KG1 (cell line): ENCODE measurements at places on chromosomes 12 and 14.

DNA sequence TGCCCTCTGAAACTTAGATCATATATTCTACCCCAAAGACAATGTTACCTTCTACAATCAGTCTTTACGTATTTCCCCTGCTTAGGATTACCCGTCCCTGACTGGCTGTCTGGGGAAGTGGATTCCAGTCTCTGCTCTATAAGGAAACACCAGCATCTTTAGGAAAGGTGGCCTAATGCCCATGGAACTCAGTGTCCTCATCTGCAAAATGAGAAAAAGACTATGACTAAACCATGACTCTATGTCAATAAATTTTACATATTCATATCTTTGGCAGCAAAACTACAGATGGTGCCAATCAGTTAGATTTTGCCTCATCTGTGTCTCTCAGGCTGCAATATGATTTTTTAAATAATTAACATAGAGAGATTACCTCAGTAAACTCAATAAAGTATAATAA, 133.8 kb downstream of the ITPR2 start:
- no peak for DNase-seq

DNA sequence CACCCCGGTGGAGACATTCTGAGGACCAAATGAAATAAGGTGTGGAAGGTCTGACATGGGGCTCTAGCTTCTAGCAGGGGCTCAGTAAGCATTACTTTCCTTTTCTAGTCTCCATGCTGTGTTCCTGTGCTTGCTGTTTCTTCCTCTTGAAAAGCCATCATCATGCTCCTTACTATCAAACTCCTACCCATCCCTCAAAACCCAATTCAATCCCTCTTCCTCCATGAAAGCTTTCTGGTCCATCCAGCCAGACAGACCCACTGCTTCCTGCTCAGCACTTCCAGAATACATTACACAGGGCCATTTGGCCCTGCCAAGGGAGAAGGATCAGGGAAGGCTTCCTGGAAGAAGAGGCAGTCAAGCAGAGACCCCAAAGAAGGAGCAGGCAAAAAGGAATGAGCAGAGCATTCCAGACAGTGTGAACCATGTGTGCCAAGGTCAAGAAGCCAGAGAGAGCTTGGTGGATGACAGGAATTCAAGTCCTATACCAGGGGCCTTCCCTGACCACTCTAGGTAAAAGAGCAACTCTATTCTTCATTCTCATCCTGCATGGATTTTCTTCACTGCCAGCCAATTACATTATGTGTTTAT, 59.5 kb downstream of the NUAK1 start:
- no peak for DNase-seq

- no peak for DNase-seq
Observed at GRCh38 chr12:132514838-132515237, 24.9 kb downstream of the FBRSL1 start.

DNA sequence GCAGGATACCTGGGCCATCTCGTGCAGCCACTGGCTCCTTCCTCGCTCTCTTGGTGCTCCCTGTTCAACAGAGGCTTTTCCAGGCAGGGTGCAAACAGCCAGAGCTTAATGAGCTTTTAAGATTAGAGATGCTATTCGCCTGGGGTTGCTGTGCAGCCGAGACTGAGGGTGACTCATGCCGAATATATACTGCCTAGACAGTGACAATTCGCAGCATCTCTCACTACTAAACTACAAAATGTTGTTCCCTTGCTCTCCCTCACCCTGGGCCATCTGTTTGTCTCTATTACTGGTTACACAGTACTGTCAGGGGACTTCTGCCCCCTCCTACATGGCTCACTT, 26.0 kb upstream of the TESC start:
- DNase-seq = no peak

GRCh38 chr14:84857571-84857970, 672.4 kb upstream of the FLRT2 start:
- no peak for DNase-seq

DNA sequence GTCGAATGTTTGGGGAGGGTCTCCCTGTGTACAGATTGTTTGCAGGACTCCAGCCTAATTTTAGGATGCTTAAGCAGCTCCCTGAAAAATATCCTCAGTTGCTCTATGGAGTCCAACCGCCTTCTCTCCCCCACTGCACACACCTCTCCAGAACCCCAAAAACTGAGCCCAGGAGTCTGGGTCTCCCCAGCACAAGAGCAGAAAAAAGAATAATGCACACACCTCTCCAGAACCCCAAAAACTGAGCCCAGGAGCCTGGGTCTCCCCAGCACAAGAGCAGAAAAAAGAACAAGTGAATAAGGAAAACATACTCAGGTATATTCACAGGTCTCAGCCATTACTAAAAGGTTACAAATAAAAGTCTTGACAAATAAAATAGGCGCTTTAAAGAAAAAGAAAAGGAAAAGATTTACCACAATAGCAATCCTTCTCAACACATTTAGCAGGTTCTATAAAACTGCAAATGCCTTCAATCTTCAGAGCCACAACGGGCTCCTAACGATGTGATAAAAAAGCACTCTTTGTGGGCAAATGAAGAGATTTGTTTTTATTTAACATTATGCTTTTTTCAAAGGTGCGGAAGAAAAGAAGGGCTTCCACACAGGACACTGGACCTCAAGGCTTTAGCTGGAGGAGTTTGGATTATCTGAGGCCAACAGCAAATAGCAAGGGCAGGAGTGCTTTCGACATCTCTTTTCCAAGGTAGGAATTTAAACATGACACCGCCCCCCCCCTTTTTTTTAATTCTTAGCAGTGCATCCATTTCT, 8.2 kb downstream of the BCL11B start:
- DNase-seq = no peak

DNA sequence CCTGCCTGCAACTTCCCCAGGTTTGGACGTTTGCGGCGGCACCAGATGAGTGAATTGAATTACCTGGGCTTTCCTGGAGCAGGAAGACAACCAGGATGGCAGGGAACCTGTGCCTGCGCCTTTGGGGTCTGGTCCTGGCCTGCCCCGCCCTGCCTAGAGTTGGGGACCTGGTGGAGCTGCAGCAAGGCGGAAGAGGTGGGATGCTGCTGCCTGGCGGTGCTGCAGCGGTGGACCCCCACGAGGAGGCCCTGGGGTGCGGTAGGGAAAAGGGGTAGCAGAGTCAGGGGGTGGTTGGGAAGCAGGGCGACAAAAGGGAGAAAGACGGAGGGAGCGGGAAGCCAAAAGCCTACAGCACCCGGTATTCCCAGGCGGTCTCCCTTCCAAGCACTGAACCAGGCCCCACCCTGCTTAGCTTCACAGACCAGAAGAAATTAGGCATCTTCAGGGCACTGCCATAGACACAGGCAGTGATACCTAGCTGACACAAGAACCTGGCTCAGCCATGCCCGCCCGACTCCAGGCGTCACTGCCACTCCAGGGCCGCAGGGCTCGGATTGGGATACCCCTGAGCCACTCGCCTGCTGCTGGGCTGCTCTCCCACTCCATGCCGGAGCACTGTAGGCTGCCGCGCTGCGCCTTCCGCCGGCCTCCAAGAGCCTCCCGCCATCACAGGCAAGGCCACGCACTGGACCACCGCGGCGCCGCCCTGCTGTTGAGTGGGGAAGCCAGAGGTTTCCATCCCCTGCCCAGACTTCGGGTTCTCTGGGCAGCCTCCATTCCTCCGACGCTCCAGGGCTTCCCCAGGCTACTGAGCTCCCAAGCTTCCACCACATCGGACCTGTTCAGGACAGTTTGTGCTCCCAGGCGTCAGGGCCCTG, 155.2 kb upstream of the ALG10B start:
- no peak for DNase-seq

GRCh38 chr12:87991483-87991882, 37.7 kb downstream of the C12orf50 start:
- no peak for DNase-seq

- DNase-seq = no peak
Observed at GRCh38 chr14:34643361-34643760, 13.4 kb upstream of the SNX6 start.

- no peak for DNase-seq
Observed at GRCh38 chr12:26523708-26524150, 309.3 kb downstream of the ITPR2 start.

GRCh38 chr12:54661048-54661447, 12.9 kb upstream of the DCD start:
- DNase-seq = no peak

GRCh38 chr14:51468523-51468922, 183.2 kb upstream of the FRMD6 start:
- DNase-seq = no peak

- DNase-seq = no peak
Observed at GRCh38 chr14:72845196-72845595, 48.7 kb downstream of the DPF3 start.

- no peak for DNase-seq
Observed at GRCh38 chr12:108333898-108334699, 5.0 kb downstream of the CMKLR1 start.

- DNase-seq = no peak
Observed at GRCh38 chr12:20181416-20182180, 186.7 kb upstream of the PDE3A start.

DNA sequence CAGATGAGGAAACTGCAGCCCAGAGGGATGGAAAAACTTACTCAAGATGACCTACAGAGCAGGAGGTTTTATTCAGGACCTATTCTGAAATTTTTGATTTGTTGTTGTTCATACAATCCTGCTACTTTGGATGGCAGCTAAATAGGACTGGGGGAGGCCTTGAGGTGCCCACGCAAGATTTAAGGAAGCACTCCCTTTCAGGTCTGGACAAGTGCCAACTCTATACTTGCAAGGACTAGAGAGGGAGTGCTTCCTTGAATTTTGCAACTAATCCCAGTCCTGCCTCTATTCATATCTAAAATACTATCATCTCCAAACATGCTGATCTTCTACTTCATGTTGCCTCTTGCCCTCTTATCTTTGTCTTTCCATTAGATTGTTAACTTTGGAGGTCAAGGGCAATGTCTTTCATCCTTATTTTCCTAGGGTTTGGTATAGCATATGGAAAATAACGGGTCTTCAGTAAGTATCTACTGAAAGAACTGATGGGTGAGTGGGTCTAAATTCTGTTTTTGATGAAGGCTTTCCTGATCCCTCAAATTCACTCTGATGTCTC, 28.6 kb upstream of the PPM1H start:
- no peak for DNase-seq

DNA sequence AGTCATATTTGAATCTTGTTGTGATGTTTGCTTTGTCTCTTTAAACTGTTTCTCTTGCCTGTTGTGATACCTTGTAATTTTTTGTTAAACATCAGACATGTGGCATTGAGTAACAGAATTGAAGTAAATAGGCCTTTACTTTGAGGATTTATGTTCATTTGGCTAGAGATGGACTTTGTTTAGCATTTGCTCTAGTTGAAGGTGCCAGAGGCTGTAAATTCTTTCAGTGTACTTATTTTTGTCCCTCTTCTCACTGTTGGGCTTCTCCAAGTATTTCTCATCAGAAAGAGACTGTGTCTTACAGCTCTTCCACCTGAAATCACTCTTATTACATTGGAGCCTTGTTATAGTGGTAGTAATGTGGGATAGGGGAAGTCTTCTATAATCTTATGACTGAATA, 175.8 kb downstream of the LRFN5 start:
- DNase-seq = no peak

- DNase-seq = no peak
Observed at GRCh38 chr12:104719700-104720338, 238.3 kb downstream of the SLC41A2 start.

DNA sequence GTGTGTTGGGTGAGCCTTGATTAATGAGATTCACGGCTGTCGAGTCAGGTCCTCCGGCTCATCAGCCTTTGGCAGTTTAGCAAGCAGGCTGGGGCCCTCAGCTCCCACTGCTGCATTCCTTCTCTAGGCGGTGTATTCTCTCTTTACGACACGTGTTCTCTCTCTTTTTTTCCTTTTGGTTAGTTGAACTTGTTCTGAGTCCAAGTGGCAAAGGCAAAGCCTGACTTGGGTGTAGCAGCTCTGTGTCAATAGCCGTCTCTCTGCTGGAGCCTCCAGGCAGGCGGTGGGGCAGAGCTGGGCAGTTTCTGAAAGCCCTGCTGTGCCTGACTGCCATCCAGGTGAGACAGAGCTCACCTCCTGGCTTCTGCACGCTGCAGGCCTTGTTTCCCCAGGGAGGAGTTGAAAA, 46.6 kb downstream of the SUSD6 start:
- DNase-seq = no peak

DNA sequence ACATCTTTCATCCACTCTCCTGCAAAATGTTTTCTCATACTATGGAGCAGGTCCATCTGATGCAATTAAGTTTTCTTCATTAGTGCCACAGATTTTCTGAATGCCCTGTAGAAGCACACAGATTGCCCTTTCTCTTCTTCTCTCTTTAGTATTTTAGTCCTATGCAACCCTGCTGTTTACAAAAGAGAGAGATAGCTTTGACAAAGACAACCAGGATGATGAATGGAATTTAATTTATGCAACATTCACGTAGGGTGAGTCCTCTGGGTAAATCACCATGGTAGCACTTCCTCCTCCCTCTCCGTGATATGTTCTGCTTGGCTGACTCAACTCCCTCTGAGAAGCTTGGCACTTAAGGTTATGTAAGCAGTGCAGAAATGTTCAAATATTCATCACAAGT, 400.9 kb upstream of the PDE3A start:
- DNase-seq = no peak

GRCh38 chr12:108483213-108484059, 31.6 kb upstream of the FICD start:
- no peak for DNase-seq

- DNase-seq = peak; percentile 25
Observed at GRCh38 chr12:4148418-4149056, 125.0 kb upstream of the CCND2 start.

- DNase-seq = no peak
Observed at GRCh38 chr12:125089083-125089482, 23.8 kb downstream of the AACS start.

GRCh38 chr14:51014625-51015024, 70.3 kb upstream of the PYGL start:
- DNase-seq = no peak

DNA sequence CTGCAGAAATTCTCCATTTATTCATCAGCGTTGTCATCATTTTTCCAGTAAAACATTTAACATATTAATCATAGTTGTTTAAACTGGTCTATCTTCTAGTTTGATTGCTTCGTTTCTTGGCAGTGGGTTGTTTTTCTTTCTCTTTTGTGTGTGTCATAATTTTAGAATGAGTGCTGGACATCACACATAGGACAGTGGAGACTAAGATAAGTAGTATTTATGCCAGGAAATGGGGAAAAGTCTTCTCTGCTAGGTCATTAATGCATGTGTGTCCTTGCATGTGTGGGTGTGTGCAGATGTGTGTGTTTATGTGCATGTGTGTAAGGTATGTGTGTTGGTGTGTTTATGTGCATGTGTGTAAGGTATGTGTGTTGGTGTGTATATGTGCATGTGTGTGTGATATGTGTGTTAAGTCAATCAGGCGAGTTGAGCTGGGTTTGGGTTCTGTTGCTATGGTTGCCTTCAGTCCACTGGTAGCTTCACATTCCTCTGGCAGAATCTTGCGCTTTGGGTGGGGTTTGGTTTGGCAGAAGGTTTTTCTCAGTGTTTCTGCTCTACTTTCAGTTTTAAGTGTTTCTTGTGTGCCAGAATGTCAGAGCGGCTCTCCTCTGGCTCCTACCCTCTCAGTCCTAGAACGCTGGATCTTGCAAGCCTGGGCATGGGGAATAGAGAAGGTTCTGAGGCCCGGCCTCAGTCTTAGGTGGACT, 7.8 kb upstream of the ADGRD1 start:
- no peak for DNase-seq
